SK-N-SH treated with all-trans-retinoic acid at 6 μM for 48 hours (cell line): ENCODE measurements at places on chromosomes 12 and 14.

DNA sequence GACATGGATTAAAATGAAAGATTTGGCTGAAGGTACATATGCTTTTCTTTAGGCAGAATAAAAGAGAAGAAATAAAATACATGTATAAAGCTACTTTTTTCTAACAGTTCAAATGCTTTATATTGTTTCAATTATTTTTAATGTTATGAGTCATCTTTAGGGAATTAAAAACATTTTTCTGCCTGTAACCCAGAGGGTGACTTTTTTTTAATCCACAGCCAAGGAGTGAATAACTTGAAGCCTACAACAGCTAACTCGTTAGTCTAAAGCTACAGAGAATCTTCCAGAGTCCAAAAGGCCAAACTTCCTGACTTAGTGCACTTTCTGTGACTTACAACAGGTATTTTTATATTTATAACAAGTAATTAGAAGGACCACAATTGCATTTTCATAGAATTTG lies 151.6 kb downstream of the SEC23A start:
- peak; percentile 65 for ATAC-seq

GRCh38 chr12:78483767-78484315 lies 380.7 kb upstream of the SYT1 start:
- ATAC-seq, result no peak

DNA sequence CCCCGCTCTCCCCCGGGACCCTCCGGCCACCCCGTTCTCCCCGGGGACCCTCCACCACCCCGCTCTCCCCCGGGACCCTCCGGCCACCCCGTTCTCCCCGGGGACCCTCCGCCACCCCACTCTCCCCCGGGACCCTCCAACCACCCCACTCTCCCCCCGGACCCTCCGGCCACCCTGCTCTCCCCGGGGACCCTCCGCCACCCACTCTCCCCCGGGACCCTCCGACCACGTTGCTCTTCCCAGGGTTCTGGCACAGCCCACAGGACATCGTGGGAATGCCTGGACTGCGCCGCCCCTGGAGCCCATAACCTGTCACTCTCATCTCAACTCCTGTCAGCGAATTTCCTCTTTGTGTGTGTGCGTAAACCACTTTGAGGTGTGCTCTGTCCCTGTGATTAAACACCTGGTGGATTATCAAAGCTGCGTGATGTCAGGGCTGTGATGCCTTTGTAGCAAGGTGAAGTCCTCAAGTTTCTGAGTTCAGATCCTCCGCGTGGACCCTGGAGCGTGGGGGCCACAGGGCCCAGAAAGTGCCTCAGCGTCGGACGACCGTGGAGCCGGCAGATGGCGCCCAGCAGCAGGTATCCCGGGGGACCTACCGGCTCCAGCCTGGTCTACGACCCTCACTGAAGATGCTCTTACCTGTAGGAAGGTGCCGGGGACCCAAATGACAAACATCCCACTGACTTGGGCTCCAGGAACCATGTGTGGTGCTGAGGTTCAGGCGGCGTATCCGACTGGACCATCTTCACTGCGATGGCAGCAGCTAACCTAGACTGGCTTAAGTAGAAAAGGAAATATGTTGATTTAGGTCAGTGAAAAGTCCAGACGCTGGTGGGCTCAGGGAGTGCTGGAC lies 63.2 kb upstream of the GALNT9 start:
- no peak for ATAC-seq

DNA sequence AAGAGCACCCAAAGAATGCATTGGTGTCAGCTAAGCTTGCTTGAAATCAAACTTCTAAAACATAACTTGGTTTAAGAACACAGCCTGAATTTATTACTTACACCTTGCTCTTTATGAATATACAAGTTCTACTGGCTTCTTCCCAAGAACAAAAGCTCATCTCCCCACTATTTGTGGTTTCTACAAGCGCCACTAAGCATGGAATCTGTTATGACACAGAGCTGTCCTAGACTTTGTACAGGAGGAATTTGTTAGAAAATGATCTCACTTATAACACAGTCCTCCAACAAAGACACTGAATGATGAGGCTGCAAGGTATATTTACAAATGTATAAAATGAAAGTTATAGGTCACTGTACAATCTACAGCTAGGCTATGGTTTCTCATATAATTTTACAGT lies 452.1 kb downstream of the BCAT1 start:
- peak; percentile 84 for ATAC-seq

GRCh38 chr12:57832966-57833365 lies 13.6 kb downstream of the CTDSP2 start:
- ATAC-seq, result peak; percentile 19; the same call in 2 of the 3 replicates

- ATAC-seq, result no peak
Measured at GRCh38 chr12:98701166-98701565, 56.1 kb downstream of the APAF1 start.

GRCh38 chr12:124437617-124438436 lies 129.6 kb downstream of the NCOR2 start:
- ATAC-seq, result no peak

- ATAC-seq, result no peak
Measured at GRCh38 chr12:89185181-89185580, 167.1 kb downstream of the DUSP6 start.

GRCh38 chr12:56097738-56098137 lies 6.6 kb upstream of the PA2G4 start:
- ATAC-seq, result no peak

GRCh38 chr12:39123580-39124253 lies 218.3 kb upstream of the CPNE8 start:
- no peak for ATAC-seq

GRCh38 chr14:64293976-64294671 lies at the start of gene ESR2:
TSS of gene ESR2 (minus strand) at chr14:64294371. CDS start at chr14:64282985, 11,386 bp downstream.
- ATAC-seq, result peak; percentile 69

- no peak for ATAC-seq
Measured at GRCh38 chr12:74334780-74335179, 202.9 kb upstream of the ATXN7L3B start.

DNA sequence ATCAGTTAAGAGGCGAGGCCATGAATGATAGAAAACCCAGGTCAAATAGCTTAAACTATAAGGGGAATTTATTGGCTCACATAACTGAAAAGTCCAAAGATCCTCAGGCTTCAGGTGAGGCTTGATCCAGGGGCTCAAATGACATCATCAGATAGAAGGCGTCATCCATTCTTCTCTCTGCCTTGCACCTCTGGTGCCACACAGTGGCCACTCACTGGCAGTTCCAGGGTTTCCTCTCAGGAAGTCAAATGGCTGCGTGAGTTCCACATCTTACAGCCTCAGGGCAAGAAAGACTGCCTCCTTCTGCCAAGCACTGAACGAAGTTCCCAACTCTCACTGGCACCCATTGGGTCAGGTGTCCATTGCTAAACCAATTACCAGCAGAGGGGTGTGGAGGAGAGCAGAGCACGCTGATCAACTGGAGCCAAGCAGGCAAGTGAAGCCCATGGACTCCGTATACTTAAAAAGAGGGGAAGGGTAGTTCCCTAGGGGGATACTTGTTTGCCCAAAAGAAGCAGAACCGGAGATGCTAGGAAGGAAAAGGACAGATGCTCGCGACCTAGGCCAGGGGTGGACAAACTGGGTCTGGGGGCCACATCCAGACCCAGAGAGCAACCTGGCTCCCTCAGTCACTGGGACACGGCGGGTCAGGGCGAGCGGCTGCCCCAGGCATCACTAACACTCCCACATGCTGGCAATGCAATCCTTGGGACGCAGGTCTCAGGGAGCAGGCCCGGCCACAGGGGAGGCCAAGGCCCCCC lies 69.3 kb downstream of the SERPINA3 start:
- peak; percentile 83 for ATAC-seq

DNA sequence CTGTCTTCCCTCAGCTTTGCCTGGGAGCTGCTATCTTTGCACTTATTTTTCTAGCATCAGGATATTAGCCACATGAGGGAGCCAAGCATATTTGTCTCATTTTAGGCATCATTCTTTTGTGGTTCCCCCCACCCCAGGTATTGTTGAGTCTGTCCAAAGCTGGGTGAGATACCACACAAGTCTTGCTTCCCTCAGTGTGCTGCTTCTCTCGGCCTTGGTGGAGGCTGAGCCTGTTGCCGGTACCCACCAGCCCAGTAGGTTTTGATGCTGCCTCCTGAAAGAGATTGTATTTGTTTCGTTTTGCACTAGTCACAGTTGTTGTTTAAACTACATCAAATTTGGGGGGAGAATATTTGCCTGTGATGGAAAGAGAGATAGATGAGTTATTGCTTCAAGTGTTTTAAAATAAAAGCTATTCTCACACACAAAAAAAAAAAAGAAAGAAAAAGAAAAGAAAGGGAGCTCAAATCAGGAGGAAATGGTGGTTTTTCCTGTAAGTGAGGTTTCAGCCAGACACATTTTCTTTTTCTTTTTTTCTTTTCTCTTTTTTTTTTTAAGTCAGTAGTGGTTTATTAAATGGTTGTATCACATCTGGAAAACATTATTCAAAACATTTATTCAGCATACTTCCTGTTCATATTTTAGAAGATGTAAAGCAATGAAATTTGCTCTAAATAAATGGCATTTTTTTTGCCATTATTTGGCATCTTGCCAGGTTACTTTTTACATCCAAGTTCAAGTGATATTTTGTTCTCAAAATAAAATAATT lies 58.5 kb downstream of the SLC4A8 start:
- ATAC-seq, result peak; percentile 72

DNA sequence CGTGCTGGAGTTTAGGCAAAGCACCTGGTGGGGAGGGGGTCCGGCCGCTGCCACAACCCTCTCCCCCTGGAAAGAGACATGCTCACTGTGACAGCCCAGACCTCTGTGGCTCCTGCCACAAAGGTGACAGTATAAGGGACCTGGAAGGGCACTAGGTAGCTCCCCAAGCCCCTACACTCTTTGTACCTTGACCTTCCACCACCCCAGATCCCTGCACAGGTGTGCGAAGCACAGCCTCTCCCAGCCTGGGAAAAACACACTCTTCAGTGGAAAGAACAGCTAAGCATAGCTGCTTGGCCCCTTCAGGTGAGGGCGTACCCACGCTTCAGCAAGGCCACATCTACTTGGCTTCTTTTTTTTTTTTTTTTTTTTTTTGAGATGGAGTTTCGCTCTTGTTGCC lies 4.9 kb upstream of the PLA2G1B start:
- no peak for ATAC-seq

DNA sequence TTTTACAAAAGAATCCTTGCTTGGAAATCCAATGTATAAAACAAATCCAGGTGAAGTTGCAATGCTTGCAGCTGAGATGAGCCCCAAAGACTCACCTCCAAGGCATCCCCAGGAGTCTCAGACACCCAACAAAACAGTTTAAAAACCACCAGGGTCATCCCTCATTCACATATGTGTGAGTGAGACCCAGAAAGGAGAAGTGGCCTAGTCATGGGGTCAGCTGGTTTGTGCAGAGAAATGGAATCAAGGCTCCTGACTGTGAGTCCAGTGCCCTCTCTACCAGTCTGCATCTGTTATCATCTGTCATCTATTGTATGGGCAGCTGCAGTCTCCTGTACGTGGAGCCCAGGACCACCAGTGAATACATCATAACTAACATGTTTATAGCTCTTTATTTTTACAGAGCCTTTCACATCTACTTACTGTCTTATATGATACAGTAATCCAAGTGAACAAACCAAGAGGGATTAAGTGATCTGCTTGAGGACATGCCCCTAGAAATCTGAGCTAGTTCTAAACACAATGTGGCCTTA lies 27.1 kb downstream of the PLEKHG7 start:
- no peak for ATAC-seq

GRCh38 chr12:2855546-2855945 lies 1.3 kb downstream of the TEX52 start:
- no peak for ATAC-seq

- no peak for ATAC-seq
Measured at GRCh38 chr12:23423097-23423687, 526.3 kb downstream of the SOX5 start.

DNA sequence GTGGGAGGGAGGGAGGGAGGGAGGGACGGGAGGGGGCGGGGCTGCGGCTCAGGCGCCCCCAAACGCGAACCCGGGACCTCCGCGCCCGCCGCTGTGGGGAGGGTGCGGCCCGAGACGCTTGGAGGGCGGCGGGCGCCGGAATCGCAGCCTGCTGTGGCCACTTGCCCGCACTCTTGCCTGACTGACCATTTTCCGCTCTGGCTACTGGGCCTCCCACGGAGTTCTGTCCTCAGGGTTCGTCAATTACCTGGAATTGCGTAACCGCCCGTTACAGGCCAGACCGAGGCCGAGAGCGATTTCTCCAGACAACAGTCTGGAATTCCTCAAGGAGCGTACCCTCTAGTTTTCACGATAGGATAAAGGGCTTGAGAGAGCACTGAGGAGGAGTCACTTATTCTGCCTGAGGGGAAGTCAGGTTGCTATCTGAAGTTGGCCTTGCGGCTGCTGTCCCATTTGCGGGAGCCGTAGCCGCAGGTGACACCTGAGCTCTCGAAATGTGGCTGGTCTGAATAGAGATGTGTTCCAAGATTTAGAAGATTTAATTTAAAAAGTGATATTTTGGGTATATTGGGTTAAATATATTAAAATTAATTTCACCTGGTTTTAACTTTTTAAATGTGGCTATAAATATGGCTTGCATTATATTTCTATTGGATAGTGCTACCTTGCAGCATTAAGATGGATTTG lies 446 bp upstream of the ZNF641 start:
- ATAC-seq, result peak; percentile 85

DNA sequence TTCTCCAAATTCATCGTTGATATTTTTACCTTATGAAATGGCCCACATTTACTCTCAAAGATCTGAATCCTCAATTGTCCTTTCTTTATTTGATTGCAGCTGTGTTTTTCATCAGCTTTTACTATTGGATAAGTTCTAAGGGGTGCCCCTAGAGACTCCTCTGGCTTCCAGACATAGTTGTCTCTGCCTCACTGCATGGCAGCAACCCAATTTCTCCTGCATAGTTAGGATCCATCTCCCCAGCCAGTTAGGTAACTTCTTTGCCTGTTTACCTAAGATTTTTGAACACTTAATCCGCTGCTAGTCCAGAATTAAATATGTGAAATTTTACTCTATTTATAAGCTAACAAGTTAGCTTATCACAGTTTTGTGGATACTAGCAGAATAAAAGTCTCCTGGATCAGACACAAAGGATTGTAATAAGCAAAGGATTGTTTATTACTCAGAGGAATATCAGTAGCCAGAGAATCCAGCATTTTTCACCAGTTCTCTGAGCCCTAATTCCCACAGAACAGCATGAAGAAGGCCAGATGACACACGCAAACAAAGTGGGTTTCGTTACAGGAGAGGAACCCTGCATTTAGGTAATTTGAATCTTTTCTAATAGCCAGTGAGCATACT lies 101.1 kb downstream of the BBS10 start:
- ATAC-seq, result no peak

DNA sequence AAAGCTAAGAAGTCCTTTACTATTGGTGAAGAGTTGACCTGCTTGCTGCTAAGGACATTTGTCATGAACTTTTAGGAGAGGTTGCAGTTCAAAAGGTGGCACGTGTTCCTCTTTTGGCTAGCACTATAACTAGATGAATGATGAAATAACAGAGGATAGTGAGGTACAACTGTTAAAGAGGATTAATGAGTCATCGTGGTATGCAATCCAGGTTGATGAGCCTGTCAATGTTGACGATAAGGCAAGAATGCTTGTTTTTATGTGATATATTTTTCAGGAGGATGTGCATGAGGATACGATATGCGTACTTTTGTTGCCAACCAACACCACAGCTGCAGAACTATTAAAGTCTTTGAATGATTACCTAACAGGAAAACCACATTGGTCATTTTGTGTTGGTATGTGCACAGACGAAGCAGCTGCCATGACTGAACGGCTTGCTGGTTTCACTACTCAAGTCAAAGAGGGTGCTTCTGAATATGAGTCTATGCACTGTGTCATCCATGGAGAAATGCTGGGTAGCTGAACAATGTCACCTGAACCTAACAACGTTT lies 10.6 kb downstream of the CEP128 start:
- peak; percentile 76 for ATAC-seq

GRCh38 chr14:34363733-34364134 lies 98.3 kb downstream of the SPTSSA start:
- no peak for ATAC-seq

- no peak for ATAC-seq
Measured at GRCh38 chr12:42583016-42583415, 6.5 kb downstream of the PRICKLE1 start.

- ATAC-seq, result peak; percentile 84
Measured at GRCh38 chr12:25689996-25690501, 137.0 kb upstream of the LMNTD1 start.
